ENCODE measurements at places on chromosomes 4 and X.

- DNase-seq: no peak
Measured at GRCh38 chr4:168531305-168531704, 34.5 kb downstream of the PALLD start.

GRCh38 chrX:20988118-20988517 is 386.1 kb upstream of the CNKSR2 start:
- DNase-seq: no peak

- no peak for DNase-seq
Measured at GRCh38 chr4:80192937-80193336, 4.4 kb upstream of the PRDM8 start.

GRCh38 chrX:103629318-103630170 is 769 bp downstream of the TCEAL1 start:
- DNase-seq: peak; percentile 89

- no peak for DNase-seq
Measured at GRCh38 chr4:64195582-64195981, 213.7 kb downstream of the TECRL start.

GRCh38 chr4:81723927-81724587 is 252.3 kb upstream of the RASGEF1B start:
- DNase-seq: peak; percentile 42

GRCh38 chr4:139153411-139154133 is 23.4 kb downstream of the ELF2 start:
- no peak for DNase-seq

DNA sequence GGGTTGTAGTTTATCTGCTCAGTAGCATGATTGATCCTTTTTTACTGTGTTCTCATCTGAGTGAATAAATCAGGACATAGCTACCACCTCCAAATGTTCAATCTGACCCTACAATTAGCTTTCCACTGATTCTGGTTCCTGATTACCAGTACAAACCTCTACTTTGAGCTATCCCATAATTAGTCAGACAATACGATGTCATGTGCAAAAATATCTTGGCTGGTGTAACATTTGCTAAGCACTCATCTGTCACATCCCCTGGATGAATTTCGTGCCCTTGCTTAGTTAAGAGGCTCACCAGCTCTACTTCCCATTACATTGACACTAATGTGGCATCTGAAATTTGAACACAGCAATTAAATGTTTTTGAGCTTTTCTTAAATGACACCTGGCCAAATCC is 1101.0 kb upstream of the PCDH7 start:
- DNase-seq: no peak

Data from lower leg skin (tissue), 4 donors.